BJ (cell line): ENCODE measurements at places on chromosomes 7 and 10. TPM values are rescaled to one million over a fixed set of nuclear protein-coding genes. Genes with fewer than 3 reads are reported as not detected.

Gene SUN3
- not detected in 2 replicates for polyA plus RNA-seq

Gene ANXA7
- polyA plus RNA-seq, result 123 and 134 TPM in 2 replicates

Gene PPP1R3C
- polyA plus RNA-seq, result 33.4 and 53.4 TPM in 2 replicates

DNA sequence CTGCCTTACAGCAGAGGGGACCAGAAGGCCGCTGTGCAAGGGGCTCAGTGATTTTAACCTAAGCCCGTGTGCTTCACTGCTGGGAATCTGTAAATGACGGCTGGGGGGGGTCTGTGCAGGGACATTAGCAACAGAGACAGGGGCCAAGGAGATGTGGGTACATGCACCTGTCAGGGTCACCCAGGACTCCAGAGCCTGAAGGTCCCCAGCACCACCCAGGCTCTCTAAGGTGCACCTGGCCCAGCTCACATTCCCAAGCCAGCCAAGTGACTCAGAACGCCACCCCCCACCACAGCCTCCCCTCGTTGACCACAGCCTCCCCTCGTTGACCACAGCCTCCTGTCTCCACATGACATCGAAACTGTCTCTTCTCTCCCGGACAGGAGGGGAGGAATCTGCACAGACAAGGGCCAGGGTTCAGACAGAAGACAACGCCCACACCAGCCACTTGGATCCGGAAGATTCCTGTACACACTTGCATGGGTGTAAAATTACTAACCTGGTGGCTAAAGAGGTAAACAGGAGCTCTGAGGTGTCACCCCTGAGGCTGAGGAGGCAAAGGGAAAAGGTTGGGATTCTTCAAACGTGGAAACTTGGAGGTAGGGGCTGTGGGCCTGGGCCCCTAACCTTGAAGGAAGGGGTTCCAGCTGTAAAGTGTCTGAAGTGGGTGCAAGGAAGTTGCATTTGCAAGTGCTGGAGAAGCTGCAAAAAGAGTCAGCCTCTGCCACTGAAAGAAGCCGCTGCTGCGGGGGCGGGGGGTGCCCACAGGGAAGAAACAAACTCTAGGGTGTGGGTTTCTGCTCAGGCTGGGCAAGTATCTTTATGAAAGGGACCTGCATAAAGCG lies 27.0 kb downstream of the CALML3 start:
- DNase-seq, result no peak

DNA sequence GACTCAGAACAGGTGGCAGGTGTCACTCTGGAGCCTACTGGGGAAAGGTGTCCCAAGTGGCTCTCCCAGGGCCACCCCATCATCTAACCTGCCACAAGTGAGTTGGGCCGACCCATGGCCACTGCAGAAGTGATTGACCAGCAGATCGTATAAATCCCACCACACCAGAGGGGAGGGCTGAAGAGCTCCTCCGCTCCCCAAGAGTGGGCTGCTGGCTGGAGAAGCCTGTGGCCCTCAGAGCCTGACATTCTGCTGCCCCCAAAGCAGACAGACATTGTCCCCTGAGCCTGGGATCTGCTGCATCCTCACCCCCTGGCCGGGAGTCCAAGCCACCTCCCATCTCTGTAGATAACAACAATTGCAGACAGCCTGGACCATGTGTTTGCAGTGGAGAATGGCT lies 36.7 kb downstream of the ANXA8 start:
- no peak for DNase-seq

DNA sequence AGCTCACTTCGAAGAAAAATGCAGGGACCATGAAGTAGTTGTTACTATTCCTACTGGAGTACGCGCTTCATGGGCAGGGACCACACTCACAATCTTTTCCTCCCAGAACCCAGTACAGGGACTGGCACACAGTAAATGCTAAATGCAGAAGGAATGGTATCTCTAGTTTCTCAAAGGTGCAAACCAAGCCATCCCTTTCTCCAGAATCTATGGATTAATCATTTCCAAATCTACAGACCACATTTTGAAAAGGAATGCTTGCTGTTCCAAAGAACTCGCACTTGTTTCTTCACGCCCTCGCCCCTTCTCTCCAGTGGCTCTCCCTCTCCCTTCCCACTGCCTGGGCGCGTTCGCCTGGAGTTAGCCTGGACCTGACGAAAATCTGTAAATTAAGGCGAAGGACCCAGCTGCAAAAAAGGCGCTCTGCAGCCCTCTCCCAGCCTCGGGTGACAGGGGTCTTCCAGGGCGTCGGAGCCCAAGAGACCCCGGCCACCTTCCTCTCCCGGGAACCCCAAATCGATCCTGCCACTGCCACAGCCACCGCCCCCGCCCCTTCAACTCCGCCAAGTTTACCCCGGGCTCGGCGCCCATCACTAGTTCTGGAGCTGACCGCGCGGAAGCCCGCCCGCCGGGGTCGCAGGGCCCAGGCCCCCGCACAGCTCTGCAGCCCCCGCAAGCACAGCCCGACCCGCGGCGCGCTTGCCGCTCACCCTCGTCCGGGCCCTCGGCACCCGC lies 527 bp downstream of the PDIA4 start:
- no peak for DNase-seq

DNA sequence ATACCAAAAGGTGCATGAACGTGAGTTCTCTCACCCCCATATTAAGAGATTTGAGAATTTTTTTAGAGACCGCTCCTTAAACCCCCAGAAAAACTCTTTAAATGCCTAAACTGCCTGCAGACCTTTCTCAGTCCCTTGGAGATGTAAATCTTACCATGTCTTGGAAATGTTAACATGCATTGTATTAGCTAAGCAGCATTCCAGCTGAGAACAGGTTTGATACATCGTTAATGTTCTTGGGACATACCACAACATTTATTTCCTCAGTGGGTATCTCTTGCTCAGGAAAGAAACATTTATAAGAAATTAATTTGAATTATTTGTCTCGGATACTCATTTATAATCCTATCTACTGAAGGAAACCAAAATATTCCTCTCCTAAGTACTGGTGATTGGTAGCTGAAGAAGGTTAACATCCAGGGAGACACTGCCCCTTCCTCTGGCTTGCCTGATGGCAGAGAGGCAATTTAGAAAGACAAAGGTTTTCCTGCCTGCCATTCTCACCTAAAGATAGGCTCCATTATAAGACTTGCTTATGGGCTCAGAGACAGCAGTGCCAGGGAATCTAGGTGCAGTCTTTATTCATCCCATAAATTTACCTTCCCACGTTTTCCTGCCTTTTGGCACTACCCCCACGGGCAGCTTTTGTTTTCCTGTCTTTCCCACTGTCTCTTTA lies 141.2 kb downstream of the COBL start:
- DNase-seq, result no peak

DNA sequence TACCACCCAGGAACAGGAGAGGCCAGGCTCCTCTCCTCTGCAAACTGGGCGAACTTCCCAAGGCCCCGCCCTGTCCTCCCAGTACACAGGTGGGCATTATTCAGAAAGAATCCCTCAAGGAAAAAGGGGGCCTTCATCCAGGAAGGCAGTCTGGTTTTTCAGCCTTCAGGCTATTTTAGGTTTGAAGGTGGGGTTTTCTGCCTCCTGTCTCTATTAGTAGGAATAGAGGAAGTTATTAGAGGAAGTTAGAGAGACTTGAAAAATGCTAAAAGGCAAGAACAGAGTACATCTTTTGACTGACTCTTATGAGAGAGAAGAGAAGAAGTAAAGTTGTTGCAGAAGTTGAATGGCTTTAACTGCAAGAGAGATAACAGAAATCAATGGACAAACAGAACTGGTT lies 250.9 kb upstream of the SORCS1 start:
- DNase-seq, result no peak

DNA sequence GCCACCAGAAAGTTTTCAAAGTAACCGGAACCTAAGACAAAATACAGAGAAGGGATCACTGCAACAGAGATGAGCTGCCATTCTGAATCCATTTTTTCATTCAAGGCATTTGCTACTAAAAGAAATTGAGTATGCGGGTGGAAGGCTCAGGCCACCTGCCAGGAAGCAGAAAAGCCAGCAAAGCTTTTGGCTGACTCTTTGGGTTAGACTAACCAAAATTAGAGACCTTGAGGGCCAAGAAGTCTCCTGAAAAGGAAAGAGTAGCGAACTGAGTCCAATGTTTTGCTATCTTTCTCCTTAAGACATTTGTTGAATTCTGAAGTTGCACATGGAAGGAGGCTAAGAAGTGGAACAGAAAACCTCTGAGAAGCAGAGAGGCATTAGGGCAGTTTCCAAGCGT lies 79.0 kb downstream of the FAS start:
- DNase-seq, result no peak
